HT-29 (cell line): ENCODE measurements at places on chromosomes 2 and 18. TPM values are rescaled to one million over a fixed set of nuclear protein-coding genes. Genes with fewer than 3 reads are reported as not detected.

EPB41L3 gene
- not detected in 2 replicates for total RNA-seq

CHCHD5 gene
- total RNA-seq, result 24.7 and 36.1 TPM in 2 replicates

DNA sequence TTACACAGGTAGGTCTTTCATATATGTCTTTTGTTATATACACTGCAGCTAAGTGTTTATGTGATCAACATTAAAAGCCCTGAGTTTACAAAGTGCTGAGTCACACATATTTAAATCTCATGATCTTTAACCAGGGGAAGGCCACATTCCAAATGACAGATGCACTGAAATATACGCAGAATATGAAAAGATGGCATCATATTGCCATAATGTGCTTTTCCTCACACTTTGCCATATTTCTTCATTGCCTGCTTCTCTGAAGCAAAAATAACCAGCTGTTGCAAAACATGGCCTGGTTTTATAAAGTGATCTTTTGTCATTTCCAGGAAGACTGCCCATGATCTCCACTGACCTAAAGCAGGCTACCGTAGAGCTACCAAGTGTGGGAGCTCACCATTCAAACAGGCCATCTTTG, 93.5 kb upstream of the MAPRE2 start:
- peak; percentile 42 for DNase-seq

GRCh38 chr2:234910186-234910679, 41.6 kb upstream of the SH3BP4 start:
- no peak for DNase-seq

DNA sequence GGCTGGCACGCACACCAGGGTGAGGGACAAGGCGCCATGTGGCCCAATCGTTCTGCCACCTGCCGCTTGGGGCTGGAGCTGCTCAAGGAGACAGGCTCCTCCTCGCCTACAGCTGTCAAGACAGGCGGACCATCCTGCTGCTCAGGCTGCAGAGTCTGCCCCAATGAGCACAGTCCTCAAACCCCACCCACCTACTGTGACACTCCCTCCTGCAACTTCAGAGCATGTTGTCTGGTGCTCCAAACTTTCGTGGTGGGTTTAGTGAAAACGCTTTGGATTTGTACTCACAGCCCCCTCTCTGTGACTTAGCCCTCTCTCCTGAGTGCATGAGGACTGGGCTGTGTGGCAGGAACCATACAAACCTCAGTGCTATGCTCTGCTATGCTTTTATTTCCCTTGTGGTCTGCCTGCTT, 23.2 kb upstream of the SLC35F6 start:
- DNase-seq, result no peak

- no peak for DNase-seq
Measured at GRCh38 chr2:128361376-128362131, 42.9 kb upstream of the HS6ST1 start.

DNA sequence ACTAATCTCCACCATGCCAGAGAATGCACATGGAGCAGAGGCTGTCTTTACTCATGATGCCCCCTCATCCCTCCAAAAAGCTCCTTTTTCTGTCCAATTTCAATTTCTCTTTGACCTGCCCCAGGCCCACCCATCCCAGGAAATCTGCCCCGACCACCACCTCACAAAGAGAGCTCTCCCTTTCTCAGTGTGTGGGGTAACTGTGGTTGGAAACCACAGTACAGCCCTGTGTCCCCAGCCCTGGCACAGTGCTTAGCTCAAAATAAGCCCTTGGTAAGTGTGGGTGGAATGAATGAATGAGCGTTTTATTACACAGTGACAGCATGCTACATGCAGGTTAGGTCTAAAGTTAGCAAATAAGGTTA, 43.7 kb upstream of the CAB39 start:
- DNase-seq, result no peak

PLCL1 gene
- total RNA-seq, result 0.08 and 0.13 TPM in 2 replicates

DNA sequence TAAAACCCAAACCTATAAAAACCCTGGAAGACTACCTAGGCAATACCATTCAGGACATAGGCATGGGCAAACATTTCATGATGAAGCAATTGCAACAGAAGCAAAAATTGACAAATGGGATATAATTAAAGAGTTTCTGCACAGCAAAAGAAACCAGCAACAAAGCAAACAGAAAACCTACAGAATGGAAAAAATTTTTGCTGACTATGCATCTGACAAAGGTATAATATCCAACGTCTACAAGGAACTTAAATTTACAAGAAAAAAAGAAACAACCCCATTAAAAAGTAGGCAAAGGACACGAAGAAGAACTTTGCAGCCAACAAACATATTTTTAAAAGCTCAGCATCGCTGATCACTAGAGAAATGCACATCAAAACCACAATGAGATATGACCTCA, 28.8 kb downstream of the ZBTB14 start:
- DNase-seq, result no peak

GRCh38 chr2:237864444-237864931, 5.1 kb downstream of the RAMP1 start:
- DNase-seq, result no peak
